Activated T-helper 1 cell treated with anti-CD3 and anti-CD28 coated beads, Interleukin-2, amount 50 U/mL, for 16 hours (primary cell): ENCODE measurements at places on chromosomes 16 and 17.

GRCh38 chr16:8957063-8957397 is 6.7 kb downstream of the USP7 start:
- no peak for DNase-seq

GRCh38 chr16:66714654-66715307 is 18.2 kb upstream of the CMTM4 start:
- no peak for DNase-seq

DNA sequence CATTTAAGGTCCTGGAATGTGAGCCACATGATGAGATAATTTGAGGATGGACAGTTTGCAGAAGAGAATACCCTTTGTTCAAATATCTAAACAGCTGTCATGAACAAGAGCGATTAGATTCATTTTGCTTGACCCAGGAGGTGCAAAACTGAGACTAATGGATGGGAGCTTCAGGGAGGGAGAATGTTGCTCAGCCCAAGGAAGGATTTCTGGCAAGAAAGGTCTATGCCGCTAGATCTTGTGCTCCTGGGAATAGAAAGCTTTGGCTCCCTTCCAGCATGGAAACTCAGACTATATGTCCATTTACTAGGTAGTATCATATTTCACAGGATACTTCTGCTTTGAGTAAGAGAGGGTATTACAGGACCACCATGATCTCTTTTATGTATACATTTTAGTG is 14.8 kb upstream of the CDH11 start:
- no peak for DNase-seq

GRCh38 chr16:50197582-50197981 is 44.5 kb downstream of the TENT4B start:
- DNase-seq = no peak

DNA sequence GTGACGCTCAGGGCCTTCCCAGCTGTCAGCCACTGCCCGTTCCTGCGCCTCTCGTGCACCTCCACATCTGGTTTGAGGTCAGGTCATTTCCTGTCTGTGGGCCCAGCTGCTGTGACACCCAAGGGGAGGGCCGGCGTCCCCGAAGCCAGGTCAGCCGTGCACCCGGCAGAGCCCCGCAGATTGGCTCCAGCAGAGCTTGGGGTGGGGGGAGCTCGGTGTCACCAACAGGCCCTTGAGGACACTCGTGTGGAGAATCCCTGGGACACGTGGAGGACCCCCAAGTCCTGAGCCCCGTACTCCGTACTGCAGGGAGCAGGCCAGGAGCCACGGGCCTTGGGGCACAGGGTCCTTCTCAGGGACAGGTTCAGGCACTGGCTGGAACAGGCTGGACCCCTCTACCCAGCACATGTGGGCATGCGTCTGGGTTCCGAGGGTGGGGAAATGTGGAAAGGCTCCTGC is 4.8 kb downstream of the SPATA2L start:
- no peak for DNase-seq
